ENCODE measurements at places on chromosomes 1 and 21. TPM values are rescaled to one million over a fixed set of nuclear protein-coding genes. Genes with fewer than 3 reads are reported as not detected.

CCDC185 gene
- not detected for total RNA-seq

SLC25A34 gene
- not detected for total RNA-seq

TSHB gene
- total RNA-seq: not detected

DCLRE1B gene
- total RNA-seq: 8.1 TPM

EFHD2 gene
- 295 TPM for total RNA-seq

GBP6 gene
- total RNA-seq: not detected

IFI44 gene
- total RNA-seq: 0.65 TPM

ALX3 gene
- total RNA-seq: not detected

FCRL2 gene
- not detected for total RNA-seq
